LHCN-M2 (cell line): ENCODE measurements at places on chromosomes 7 and 10.

GRCh38 chr7:27462575-27463270 lies 200.0 kb downstream of the HIBADH start:
- peak; percentile 5 for DNase-seq

GRCh38 chr7:80937336-80937735 lies 18.5 kb upstream of the SEMA3C start:
- DNase-seq: no peak

- DNase-seq: no peak
Measured at GRCh38 chr10:11351801-11352200, 259.6 kb downstream of the USP6NL start.

DNA sequence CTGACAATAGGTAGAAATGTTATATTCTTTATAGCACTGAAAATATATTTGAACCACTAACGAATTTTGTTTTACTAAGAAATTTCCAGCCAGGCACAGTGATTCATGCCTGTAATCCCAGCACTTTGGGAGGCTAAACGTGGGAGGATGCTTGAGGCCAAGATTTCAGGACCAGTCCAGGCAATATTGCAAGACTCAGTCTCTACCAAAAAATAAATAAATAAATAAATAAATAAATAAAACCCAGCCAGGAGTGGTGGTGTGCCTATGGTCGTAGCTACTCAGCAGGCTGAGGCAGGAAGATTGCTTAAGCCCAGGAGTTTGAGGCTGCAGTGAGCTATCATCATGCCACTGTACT lies 39.8 kb downstream of the PIP4K2A start:
- DNase-seq: peak; percentile 55

GRCh38 chr7:6430271-6430940 lies 17.3 kb downstream of the DAGLB start:
- DNase-seq: peak; percentile 62

DNA sequence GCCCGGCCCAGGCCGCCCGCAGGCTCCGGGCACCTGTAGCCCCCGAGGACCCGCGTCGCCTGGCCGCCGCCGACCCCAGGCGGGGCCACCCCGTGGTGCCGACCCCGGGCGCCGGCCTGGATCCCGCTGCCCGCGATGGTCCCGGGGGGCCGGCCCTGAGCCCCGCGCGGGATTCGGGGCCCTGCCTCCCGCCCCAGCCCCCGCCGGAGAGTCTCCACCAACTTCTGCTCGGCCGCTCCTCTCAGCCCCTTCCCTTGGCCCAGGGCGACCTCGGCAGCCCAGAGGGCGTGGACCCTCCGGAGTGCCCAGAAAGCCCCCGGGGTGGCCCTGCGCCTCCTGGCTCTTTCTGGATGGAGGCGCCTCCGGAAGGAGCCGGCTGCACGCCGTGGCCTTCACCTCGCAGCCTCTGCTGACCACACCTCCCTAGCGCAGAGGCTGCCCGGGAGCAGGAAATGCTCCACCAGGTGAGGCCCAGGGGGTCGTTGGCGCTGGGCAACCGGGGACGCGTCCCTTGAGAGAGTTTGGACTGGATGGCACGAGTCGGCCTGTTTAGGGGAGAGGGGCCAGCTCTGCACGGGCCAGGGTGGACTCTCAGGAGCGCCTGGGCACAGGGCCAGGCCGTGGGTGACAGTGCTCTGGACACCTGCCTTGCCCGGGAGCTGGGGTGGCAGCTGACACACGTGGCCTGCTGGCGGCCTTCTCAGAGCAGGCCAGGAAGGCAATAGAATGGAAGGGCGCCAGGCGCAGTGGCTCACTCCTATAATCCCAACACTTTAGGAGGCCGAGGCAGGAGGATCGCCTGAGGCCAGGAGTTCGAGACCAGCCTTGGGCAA lies 529 bp downstream of the ZNF853 start:
- no peak for DNase-seq

- no peak for DNase-seq
Measured at GRCh38 chr10:3784510-3785250, at the start of gene KLF6. Gene KLF6, minus strand, starts transcription at chr10:3785209. Its CDS starts 195 bp downstream, at chr10:3785014.

- DNase-seq: no peak
Measured at GRCh38 chr7:97732565-97733275, 834 bp downstream of the TAC1 start.

GRCh38 chr7:132618956-132619305 lies 42.7 kb upstream of the PLXNA4 start:
- DNase-seq: peak; percentile 1

DNA sequence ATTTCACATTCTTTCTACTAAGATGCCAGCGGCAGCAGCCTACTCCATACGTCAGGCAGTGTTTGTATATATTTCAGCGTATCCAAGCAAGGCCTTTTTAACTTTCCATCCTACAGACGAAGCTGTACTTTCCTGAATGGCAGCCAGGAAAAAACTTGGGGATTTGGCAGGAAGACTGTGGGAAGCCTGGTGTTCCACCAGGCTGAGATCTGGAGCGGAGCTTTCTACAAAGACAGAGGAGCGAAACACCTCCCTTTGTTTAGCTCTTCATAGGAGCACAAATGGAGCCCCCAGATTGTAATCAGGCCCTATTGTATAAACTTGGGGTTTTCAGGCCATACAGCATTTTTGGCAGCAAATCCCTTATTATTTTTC lies 143.8 kb downstream of the TES start:
- DNase-seq: no peak

DNA sequence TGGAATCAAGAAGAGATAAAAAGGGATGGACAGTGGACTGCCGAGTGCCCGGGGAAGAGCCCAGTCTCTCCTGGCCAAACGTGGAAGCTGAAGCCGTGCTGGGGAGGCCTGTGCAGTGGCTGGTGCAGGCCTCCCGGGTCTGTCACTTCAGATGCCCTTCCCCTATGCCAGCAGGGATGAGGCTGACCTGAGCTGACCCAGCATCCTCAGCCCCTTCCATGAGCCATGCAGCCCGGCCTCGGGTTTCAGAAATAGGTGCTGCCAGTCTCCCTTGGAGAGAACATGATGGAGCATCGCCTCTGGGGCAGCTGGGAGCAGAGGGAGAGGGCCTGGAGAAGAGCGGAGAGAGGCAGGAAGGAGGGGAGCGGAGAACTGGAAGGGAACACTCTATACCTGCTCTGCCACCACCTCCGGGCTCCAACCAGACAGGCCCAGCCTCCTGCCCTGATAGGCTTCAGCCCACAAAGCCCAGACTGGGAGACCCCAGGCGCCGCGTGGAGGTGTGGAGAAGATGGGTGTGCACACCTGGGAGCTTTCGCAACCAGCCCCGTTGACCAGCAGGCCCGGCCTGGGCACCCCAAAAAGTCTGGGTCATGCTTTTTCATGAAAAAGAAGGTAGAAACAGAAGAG lies 68.6 kb upstream of the PPP2R2D start:
- no peak for DNase-seq

GRCh38 chr7:107697321-107698049 lies 36.9 kb downstream of the SLC26A4 start:
- DNase-seq: no peak

GRCh38 chr7:128591705-128592104 lies 80.4 kb upstream of the GARIN1A start:
- DNase-seq: no peak

DNA sequence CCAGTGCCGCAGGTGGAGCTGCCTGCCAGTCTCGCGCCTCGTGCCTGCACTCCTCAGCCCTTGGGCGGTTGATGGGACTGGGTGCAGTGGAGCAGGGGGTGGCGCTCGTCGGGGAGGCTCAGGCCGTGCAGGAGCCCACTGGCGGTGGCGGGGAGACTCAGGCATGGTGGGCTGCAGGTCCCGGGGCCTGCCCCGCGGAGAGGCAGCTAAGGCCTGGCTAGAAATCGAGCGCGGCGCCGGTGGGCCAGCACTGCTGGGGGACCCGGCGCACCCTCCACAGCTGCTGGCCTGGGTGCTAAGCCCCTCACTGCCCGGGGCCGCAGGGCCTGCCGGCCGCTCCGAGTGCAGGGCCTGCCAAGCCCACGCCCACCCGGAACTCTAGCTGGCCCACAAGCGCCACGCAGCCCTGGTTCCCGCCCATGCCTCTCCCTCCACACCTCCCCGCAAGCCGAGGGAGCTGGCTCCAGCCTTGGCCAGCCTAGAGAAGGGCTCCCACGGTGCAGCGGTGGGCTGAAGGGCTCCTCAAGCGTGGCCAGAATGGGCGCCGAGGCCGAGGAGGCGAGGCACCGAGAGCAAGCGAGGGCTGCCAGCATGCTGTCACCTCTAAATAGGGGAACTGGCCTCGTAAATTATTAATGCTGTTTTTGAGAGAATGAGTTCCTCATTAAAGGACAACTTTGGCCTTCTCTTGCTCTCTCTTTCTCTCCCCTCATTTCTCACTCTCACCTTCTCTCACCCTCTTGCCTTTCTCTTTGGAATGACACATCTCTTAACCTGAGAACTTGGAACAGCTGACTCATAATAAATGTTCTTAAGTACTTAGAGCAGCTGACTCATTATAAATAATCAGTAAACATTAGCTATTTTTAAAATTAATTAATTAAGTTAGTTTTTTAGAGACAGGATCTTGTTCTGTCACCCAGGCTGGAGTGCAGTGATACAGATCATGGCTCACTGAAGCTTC lies 4.9 kb downstream of the ACADSB start:
- no peak for DNase-seq

DNA sequence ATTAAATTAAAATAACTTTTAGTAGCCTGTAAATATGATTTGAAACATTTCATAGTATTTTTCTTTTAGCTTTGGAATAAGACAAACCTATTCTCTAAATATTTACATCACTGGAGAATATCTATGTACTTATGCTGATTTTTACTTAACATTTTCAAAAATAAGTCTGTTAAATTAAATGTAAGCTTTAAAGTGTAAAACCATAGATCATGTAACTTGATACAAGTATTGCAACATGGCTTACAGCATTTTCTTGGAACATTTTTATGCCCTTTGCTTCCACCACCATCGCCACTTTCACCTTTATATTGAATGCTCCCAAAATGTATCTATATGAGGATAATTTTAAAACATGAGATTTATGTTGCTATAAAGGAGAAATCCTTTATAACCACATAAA lies 427.1 kb downstream of the GFRA1 start:
- DNase-seq: no peak
